ENCODE measurements at places on chromosomes 7 and 10. TPM values are rescaled to one million over a fixed set of nuclear protein-coding genes. Genes with fewer than 3 reads are reported as not detected.

Gene POLR2J3
- polyA plus RNA-seq = 77.5 TPM

Gene HABP2
- polyA plus RNA-seq = not detected

Gene STK31
- not detected for polyA plus RNA-seq

Gene NEBL
- polyA plus RNA-seq = 10.8 TPM

Gene OSBPL3
- 1.3 TPM for polyA plus RNA-seq

Gene SKIDA1
- polyA plus RNA-seq = 0.07 TPM

Gene GIMAP8
- polyA plus RNA-seq = not detected

Gene CYP26C1
- polyA plus RNA-seq = not detected

Gene PGAM2
- polyA plus RNA-seq = 6.0 TPM

Gene LMBR1
- polyA plus RNA-seq = 75.4 TPM

Gene CPA2
- not detected for polyA plus RNA-seq

Gene PLAU
- polyA plus RNA-seq = not detected

Gene LRRC18
- not detected for polyA plus RNA-seq

Gene MMP21
- polyA plus RNA-seq = not detected

Gene GRM3
- 25.7 TPM for polyA plus RNA-seq

Gene SH2B2
- not detected for polyA plus RNA-seq

Gene CDH23
- 7.6 TPM for polyA plus RNA-seq

Gene TAF5
- polyA plus RNA-seq = 2.5 TPM

Gene CEP55
- not detected for polyA plus RNA-seq

Data from Purkinje cell (primary cell).